ENCODE measurements at places on chromosomes 7 and 10.

DNA sequence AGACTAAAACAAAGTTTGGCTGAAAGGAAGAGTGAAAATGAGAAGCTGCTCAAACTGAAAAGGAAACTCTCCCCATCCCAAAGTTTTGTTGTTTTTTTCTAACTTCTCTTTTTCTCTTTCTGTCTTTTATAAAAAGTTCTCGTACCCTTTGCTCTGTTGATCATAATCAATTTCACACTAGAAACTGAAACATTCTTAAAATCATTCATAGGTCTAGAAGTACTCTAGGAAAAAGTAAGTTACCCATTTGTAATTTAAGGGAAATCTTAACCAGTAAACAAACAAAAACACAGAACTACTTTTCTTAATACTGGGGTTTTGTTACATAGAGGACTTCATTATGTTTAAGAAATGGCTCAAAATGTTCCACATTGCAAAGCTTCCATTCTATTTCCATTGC lies 339.8 kb downstream of the SEMA3D start:
- no peak for DNase-seq

DNA sequence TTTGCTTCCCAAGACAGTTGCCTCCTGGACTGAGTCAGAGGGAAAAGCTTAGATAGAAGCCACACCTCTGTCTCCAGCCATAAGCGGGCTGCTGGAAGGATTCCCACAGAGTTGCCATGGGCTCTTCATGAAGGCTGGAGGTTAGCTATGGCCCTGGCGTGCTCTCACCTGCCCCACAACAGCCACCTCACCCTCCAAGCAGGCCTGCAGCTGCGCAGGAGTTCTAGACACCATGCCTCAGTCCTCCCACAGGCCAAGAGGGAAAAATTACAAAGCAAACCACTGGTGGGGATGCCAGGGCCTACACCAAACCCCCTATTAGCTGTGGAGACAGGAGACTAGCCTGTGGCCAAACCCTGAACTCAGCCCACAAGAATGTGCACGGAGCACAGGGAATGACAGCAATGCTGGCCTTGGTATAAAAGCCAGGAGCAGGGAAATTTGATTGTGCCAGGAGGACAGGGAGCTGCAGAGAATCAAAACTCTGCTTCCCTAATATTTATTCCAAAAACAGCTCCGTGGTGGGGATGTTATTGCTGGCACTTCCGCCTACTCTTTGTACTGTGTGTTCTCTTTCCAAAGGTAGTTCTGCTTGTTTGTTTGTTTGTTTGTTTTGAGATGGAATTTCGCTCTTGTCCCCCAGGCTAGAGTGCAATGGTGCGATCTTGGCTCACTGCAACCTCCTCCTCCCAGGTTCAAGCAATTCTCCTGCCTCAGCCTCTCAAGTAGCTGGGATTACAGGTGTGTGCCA lies 60.3 kb upstream of the STK17A start:
- no peak for DNase-seq

- no peak for DNase-seq
These were observed 9.5 kb downstream of the TACC2 start for GRCh38 chr10:121998462-121998861.

DNA sequence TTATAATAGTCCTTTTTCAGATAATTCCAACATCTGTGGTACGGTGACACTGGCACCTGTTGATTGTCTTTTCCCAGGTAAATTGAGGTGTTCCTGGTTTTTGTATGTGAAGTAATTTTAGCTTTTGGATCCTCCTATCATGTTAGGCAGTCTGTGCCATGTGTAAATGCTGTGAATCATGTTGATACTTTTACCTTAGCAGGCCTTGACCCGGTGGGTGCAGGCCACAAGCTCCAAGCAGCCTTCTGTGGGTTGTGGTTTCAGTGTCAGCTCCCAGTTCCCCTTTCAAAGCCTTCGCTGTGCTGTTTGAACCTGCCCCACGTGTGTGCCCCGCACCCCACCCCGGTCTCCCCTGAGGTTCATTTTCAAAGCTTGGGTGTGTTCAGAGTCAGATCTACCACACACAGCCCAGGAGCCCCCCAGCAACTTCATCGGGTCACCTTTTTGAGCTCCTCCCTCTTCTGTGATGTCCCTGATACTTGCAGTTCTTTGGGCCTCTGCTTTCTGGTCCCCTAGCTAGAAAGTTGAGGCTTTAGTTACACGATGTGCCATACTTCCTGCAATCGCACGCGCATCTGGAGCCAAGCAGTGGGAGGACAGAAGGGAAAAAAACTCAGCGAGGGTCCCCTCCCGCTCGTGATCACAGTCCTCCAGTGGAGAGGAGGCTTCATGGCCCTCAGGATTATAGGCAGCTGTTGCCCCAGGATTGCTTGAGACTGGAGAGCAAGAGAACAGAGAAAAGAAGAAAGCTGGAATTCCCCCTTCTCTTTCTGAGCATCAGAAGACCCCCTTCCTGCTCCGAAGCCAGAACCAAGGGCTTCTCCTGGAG lies 8.7 kb upstream of the BHLHA15 start:
- DNase-seq, result no peak

DNA sequence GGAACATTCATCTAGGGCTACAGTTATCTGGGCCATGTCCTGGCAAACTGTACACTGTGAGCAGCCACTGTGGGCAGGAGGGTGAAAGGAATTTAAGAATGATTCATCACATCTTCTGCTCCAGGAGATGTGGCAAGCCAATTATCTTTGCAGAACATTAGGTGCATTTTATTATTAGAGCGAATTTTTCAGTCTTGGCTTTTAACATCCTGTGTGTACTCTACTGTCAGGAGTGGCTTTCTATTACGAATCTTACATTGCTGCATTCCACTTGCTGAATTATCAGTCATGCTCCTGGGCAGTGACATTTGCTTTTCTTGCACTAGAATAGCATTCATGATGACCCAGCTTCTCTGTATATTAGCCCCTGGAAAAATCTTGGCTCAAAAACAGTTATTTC lies 109.2 kb upstream of the TARP start:
- DNase-seq, result no peak

- no peak for DNase-seq
These were observed 380.9 kb upstream of the SEMA3C start for GRCh38 chr7:81299711-81300110.

- no peak for DNase-seq
These were observed 51.9 kb upstream of the ABLIM1 start for GRCh38 chr10:114709984-114710383.

DNA sequence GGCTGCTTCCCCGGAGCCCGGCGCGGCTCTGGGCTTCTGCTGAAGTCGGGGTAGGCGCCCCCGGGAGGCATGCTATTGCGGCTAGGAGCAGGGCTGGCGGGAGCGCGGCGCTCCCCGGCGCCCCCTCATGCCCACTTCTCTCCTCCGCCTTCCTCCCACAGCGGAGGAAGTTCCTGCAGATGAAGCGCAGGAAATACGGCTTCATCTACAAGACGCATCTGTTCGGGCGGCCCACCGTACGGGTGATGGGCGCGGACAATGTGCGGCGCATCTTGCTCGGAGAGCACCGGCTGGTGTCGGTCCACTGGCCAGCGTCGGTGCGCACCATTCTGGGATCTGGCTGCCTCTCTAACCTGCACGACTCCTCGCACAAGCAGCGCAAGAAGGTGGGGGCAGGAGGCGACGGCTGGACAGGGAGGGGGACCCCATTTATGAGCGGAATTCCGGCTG lies 479 bp downstream of the CYP26A1 start:
- DNase-seq, result no peak

DNA sequence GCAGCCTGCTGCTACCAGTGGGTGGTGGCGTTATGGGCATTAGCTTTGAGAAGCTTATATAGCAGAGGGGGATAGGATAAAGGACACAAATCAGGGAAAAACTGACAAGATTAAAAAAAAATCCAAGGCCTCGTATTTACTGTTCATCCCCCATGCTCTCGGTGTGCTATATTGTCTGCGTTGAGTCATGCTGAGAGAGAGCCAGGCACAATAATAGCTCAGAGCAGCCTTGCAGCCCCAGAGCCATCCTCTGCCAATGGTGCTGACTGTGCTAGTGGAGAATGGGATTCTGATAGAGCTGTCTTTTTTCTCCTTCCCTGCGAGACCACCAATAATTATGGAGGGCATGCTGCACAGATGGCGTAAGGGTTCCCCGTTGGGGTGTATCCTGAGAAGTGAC lies 51.7 kb upstream of the FZD1 start:
- DNase-seq, result no peak

DNA sequence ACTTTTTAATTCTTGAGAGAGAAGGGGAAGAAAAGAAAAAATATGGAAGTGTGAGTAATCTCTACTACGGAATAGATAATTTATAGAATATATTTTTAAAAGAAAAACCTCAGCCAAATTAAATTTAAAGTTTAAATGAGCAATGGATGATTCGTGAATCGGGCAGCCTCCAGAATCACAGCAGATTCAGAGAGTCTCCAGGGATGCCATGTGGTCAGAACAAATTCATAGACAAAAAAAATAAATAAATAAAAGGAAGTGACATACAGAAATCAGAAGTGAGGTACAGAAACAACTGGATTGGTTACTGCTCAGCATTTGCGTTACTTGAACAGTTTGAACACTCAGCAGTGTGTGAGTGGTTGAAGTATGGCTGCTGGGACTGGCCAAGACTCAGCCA lies 53.0 kb downstream of the PHYHIPL start:
- DNase-seq, result no peak

- no peak for DNase-seq
These were observed 61.3 kb downstream of the FOXL3 start for GRCh38 chr7:351256-351655.

GRCh38 chr7:131581241-131582051 lies 25.0 kb upstream of the PODXL start:
- DNase-seq, result no peak

DNA sequence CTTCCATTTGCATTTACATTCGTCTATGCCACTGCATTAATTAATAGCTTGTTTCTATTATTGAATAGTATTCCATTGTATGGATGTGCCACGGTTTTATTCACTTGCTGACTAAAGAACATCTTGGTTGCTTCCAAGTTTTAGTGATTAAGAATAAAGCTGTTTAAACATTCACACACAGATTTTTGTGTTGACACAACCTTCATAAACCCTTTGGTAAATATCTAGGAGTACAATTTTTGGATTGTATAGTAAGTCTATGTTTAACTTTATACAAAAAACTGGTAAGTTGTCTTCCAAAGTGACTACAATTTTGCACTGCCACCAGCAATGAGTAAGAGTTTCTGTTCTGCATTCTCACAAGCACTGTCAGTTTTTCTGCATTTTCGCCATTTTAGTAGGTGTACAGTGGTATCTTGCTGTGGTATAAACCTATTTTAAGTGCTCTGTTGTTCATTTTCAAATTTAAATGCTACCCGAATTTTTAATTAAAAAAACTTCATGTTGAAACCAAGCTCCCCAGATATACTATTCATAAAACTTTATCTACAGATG lies 121.4 kb downstream of the RNF133 start:
- no peak for DNase-seq

GRCh38 chr7:159218607-159219006 lies 73.9 kb upstream of the VIPR2 start:
- DNase-seq, result no peak

DNA sequence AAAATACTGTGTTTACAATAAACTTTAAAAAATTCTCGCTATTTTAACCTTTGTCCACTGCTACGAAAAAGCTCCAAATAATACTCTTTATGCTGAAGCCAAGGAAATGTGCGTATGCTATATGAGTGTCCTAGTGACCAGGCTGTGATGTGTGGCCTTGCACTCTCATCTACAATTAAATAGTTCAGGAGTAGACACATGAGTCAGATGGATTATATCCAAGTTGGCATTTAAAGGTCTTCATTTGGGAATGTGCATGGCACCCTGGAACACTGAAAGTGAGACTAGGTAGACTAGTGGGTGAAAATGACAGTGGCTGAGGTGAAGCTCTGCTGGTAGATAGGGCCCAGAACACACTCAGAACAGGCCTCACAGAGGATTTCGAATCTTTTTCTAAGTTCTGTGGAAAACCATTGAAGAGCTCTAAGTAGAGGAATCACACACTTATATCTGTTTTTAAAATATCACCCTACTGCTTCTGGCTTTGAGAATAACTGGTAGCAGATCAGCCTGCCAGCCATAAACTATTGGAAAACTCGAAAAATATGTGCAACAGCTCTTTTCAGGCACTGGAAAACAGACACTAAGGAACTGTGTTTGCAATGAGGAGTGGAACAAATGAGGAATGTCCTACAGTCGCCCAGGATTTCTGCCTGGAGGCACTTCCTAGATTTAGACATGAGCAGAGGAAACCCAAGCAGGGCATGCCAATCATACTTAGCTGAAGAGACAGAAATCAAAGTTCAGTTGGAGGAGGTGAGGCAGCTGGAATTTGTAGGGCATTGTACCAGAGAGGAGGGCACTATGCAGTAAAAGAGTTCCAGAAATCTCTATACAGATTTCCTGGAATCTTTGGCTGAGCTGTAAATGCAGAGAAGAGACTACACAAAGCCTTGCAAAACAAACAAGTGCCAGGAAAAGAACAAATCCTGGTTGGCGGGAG lies 603.8 kb upstream of the LRRTM3 start:
- no peak for DNase-seq

DNA sequence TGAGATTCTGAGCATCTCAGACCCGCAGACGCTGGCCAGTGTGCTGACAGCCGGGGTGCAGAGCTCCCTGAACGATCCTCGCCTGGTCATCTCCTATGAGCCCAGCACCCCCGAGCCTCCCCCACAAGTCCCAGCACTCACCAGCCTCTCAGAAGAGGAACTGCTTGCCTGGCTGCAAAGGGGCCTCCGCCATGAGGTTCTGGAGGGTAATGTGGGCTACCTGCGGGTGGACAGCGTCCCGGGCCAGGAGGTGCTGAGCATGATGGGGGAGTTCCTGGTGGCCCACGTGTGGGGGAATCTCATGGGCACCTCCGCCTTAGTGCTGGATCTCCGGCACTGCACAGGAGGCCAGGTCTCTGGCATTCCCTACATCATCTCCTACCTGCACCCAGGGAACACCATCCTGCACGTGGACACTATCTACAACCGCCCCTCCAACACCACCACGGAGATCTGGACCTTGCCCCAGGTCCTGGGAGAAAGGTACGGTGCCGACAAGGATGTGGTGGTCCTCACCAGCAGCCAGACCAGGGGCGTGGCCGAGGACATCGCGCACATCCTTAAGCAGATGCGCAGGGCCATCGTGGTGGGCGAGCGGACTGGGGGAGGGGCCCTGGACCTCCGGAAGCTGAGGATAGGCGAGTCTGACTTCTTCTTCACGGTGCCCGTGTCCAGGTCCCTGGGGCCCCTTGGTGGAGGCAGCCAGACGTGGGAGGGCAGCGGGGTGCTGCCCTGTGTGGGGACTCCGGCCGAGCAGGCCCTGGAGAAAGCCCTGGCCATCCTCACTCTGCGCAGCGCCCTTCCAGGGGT lies 703 bp downstream of the RBP3 start:
- no peak for DNase-seq

DNA sequence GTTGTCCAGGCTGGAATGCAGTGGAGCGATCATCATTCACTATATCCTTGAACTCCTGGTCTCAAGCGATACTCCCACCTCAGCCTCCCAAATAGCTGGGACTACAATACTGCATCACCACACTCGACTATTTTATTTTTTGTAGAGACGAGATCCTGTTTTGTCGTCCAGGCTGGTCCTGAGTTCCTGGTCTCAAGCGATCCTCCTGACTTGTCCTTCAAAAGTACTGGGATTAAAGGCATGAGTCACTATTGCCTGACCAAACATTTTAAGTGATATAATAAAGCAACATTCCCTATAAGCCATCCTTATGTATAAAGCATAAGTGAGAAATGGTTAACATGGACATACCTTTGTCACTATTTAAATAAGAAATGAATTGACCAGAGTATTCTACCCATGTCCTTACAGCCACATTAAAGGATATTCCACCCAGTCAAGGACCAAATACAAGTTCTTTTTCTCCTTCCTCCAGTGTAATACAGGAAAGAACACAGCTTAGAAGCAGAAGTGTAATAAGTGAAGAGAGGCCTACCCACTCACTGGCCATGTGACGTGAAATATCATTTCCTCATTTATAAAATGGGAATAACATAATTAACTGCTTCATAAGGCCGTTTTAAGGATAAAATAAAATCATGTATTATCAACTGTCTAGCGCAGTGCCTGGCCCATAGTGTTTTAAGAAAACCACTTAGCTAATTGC lies 82.0 kb downstream of the DOCK4 start:
- no peak for DNase-seq

Measured in urinary bladder (tissue), 4 donors.